ENCODE measurements at places on chromosomes 5 and 9. TPM values are rescaled to one million over a fixed set of nuclear protein-coding genes. Genes with fewer than 3 reads are reported as not detected.

FOXD4L4 gene
- 0.27 TPM for total RNA-seq

ORM2 gene
- total RNA-seq = not detected

CXCL14 gene
- total RNA-seq = 41.8 TPM

- no peak for DNase-seq
Measured at GRCh38 chr5:180135967-180136629, 64.5 kb upstream of the RNF130 start.

- no peak for DNase-seq
Measured at GRCh38 chr5:142433526-142434321, 108.9 kb upstream of the SPRY4 start.

Data from thyroid gland (tissue), 4 donors.